Activated T-helper 1 cell treated with Interleukin-2 at 50 U/mL for 16 hours (primary cell): ENCODE measurements at places on chromosomes 16 and 17.

- no peak for DNase-seq
Observed at GRCh38 chr16:27746076-27746855, 196.3 kb downstream of the KATNIP start.

- no peak for DNase-seq
Observed at GRCh38 chr17:78997881-78998280, 11.7 kb downstream of the CANT1 start.

- no peak for DNase-seq
Observed at GRCh38 chr16:85992359-85992758, 93.4 kb downstream of the IRF8 start.

- DNase-seq: no peak
Observed at GRCh38 chr17:76122431-76123190, 18.4 kb downstream of the FOXJ1 start.
